ENCODE measurements at places on chromosomes 7 and 10.

DNA sequence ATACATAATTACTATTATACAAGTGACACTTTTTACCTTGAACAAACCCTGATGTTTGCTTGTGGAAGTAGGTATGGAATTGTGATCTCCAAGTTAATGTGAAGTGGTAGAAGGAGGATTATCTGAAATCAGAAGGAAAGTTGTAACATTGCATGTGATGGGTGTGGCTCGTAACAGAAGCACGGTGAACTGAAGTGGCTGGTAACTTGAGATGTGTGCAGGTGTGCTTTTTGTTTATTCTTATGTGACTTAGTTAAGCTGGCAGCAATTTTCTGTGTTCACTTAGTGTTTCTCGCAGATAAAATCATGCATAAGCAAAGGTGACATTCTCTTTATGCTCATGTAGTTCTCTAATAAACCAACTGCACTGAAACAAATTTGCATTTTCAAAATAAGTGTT is 82.3 kb downstream of the ZEB1 start:
- H3K4me3 ChIP-seq = no peak overlapping the region
- peaks cover 3% of the 10 kb centered on the region for H3K27me3 ChIP-seq
- H3K4me1 ChIP-seq = peaks cover 14% of the 10 kb centered on the region
- H3K27ac ChIP-seq = no peak overlapping the region

GRCh38 chr10:88157981-88158465 is 294.6 kb downstream of the PTEN start:
- no peak overlapping the region for H3K27ac ChIP-seq
- H3K4me1 ChIP-seq = peaks cover 8% of the 10 kb centered on the region
- no peaks in the 10 kb centered on the region for H3K36me3 ChIP-seq
- no peak for DNase-seq

DNA sequence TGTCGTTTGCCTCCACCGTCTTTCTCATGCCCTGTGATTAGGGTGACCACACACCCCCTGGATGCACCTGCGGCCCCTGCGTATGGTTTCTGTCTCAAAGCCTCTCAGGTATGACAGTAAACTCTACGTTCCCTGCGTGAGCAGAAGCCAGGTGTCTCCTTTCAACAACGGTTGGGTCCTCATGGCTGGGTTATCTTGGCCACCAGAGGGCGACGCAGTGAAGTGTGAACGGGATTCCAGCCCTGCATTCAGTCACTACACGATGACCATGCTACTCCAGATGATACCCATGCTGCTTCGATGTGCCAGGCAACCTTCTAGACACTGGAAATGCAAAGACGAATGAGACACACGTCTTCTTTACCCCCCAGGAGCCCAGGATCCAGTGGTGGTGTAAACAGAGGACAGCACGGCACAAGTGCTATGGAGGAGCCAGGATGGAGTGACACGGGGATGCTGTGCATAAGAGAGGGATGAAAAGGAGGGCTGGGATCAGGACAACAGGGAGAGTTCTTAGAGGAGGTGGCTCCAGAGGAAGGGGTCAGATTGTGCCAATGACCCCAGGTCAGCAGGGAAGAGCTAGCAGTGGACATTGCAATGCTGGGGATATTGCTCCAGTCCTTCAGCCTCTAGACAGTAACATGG is 228.1 kb upstream of the PFKP start:
- H3K36me3 ChIP-seq = no peaks in the 10 kb centered on the region
- no peak for DNase-seq
- H3K27ac ChIP-seq = no peak overlapping the region
- H3K4me3 ChIP-seq = no peak overlapping the region

DNA sequence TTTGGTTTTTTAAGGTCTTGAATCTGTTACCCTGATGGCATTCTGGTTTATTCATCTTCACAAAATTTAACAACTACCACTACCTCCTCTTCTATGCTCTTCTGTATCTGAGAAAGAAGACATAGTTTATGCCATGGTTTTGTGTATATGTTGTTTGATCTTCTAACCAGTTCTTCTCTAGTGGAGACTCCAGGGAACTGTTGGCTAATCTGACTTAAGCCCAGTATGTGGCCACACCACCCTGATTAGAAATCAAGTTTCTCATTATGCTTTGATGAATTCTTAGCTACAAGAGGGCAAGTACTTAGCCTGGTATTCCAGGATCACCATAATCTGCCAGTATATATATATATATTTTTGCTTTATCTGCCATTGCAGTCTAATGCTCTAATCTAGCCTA is 99.5 kb upstream of the MXI1 start:
- DNase-seq = no peak
- peaks cover 7% of the 10 kb centered on the region for H3K36me3 ChIP-seq
- no peaks in the 10 kb centered on the region for H3K27me3 ChIP-seq
- H3K4me3 ChIP-seq = no peak overlapping the region
- H3K4me1 ChIP-seq = no peaks in the 10 kb centered on the region

GRCh38 chr10:125121003-125121402 is 39.4 kb downstream of the CTBP2 start:
- DNase-seq = no peak
- H3K27me3 ChIP-seq = no peaks in the 10 kb centered on the region
- no peak overlapping the region for H3K4me3 ChIP-seq
- H3K4me1 ChIP-seq = peaks cover 55% of the 10 kb centered on the region
- H3K27ac ChIP-seq = peak overlapping the region; percentile 90
- H3K36me3 ChIP-seq = peaks cover 11% of the 10 kb centered on the region

- H3K4me1 ChIP-seq = no peaks in the 10 kb centered on the region
- H3K27me3 ChIP-seq = no peaks in the 10 kb centered on the region
- H3K4me3 ChIP-seq = no peak overlapping the region
- H3K27ac ChIP-seq = no peak overlapping the region
Observed at GRCh38 chr7:157318015-157318706, 18.6 kb upstream of the DNAJB6 start.

- H3K27ac ChIP-seq = no peak overlapping the region
- H3K4me3 ChIP-seq = no peak overlapping the region
- H3K27me3 ChIP-seq = peaks cover 3% of the 10 kb centered on the region
Observed at GRCh38 chr7:1787241-1787640, 117.2 kb downstream of the ELFN1 start.

DNA sequence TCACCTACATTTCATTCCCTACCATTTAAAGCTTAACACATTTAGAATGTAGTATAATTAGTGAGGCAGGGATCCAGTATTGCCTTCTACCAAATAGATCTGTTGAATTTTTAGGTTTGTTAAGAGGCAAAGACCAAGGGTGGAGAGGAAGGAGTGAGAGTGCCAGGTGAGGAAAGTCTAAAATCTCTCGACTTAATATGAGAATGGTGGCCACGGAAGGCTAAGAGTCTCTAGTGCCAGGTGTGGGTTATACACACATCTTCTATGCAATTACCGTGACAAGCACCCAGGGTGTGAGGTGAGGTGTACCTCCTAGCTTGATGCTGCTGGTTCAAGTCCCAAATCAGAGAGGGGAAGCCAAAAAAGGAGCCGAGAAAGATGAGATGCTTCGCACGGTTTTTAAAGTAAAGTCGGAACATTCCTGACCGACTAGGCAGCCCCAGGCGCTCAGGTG is 439 bp downstream of the IQUB start:
- DNase-seq = no peak
- peak overlapping the region; percentile 88 for H3K4me3 ChIP-seq
- peak overlapping the region; percentile 95 for H3K27ac ChIP-seq
- peaks cover 9% of the 10 kb centered on the region for H3K4me1 ChIP-seq
- H3K27me3 ChIP-seq = peaks cover 6% of the 10 kb centered on the region

DNA sequence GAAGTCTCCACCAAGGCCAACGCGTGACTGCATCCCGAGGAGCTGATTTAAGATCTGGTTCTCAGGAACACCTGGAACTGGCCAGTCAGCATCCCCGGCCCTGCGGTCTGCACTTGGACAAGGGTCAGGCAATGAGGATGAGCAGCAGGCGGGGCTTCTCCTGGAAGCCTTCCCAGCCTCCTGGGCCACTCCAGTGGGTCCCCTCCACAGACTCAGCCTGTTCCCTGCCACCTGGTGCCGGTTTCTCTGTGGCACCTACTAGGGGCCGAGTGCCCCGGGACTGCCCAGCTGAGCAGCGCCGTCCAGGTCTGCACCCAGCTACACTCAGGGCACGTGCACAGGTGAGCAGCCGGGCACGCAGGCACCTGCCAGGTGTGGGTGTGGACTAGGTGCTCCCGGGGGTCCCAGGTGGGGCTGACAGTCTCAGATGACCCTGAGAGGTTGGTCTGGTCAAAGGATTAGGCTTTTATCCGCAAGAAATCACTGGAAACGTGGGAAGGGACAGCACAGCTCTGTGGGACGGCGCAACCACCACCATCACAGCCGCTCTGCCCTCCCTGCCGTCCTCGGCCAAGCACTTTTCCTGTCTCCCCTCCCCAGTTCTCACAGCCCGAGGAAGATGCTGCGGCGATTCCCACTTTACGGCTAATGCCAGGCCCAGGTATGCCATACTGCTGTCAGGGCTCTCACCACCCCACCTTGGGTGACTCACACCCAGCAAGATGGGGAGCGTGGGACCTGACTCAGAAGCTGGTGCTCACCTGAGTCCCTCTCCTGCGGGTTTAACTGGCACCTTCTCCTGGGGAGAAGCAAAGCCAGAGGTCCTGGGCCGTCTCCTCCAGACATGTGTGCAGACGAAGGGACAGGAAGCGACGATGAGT is 166.0 kb downstream of the RNF216 start:
- H3K27ac ChIP-seq = peak overlapping the region; percentile 33
- no peaks in the 10 kb centered on the region for H3K4me1 ChIP-seq
- H3K4me3 ChIP-seq = no peak overlapping the region
- no peak for DNase-seq
- no peaks in the 10 kb centered on the region for H3K27me3 ChIP-seq

GRCh38 chr10:1454428-1454827 is 282.9 kb downstream of the ADARB2 start:
- no peak for DNase-seq
- H3K4me3 ChIP-seq = no peak overlapping the region
- H3K27me3 ChIP-seq = peaks cover 3% of the 10 kb centered on the region
- H3K27ac ChIP-seq = no peak overlapping the region
- H3K36me3 ChIP-seq = no peaks in the 10 kb centered on the region

GRCh38 chr7:29995652-29996051 is 6.1 kb upstream of the SCRN1 start:
- no peaks in the 10 kb centered on the region for H3K27me3 ChIP-seq
- no peak for DNase-seq
- H3K4me1 ChIP-seq = no peaks in the 10 kb centered on the region
- no peaks in the 10 kb centered on the region for H3K36me3 ChIP-seq
- no peak overlapping the region for H3K27ac ChIP-seq

- no peaks in the 10 kb centered on the region for H3K27me3 ChIP-seq
- no peak overlapping the region for H3K4me3 ChIP-seq
- DNase-seq = no peak
- H3K36me3 ChIP-seq = peaks cover 6% of the 10 kb centered on the region
Observed at GRCh38 chr7:102387064-102387463, 9.1 kb upstream of the PRKRIP1 start.

- no peaks in the 10 kb centered on the region for H3K4me1 ChIP-seq
- no peaks in the 10 kb centered on the region for H3K27me3 ChIP-seq
- DNase-seq = no peak
Observed at GRCh38 chr7:83947260-83947659, 247.3 kb downstream of the SEMA3A start.

GRCh38 chr7:80105701-80106408 is 28.8 kb upstream of the GNAI1 start:
- no peak overlapping the region for H3K4me3 ChIP-seq
- DNase-seq = no peak
- H3K27ac ChIP-seq = no peak overlapping the region

DNA sequence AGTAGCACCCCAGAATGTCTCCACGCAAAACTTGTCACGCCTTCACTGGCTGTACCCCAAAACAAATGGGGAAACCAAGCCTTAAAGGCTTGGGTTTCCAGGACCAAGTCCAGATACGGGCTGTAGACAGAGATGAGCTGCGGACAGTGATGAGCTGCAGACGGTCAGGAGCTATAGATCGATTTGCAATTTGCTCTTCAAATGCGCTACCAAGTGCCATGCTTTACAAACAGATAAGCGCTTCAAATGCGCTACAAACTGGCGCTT is 658 bp upstream of the SGCE start:
- peak overlapping the region; percentile 90 for H3K4me3 ChIP-seq
- no peaks in the 10 kb centered on the region for H3K36me3 ChIP-seq
- no peak for DNase-seq
- peak overlapping the region; percentile 96 for H3K27ac ChIP-seq
- peaks cover 10% of the 10 kb centered on the region for H3K4me1 ChIP-seq

- DNase-seq = no peak
- H3K4me1 ChIP-seq = peaks cover 18% of the 10 kb centered on the region
- H3K27ac ChIP-seq = no peak overlapping the region
Observed at GRCh38 chr10:78451592-78451991, 417.9 kb downstream of the RPS24 start.

GRCh38 chr7:68438016-68438415 is 1160.3 kb upstream of the AUTS2 start:
- H3K27ac ChIP-seq = no peak overlapping the region
- H3K4me3 ChIP-seq = no peak overlapping the region
- no peaks in the 10 kb centered on the region for H3K36me3 ChIP-seq
- peaks cover 2% of the 10 kb centered on the region for H3K4me1 ChIP-seq
- no peaks in the 10 kb centered on the region for H3K27me3 ChIP-seq

DNA sequence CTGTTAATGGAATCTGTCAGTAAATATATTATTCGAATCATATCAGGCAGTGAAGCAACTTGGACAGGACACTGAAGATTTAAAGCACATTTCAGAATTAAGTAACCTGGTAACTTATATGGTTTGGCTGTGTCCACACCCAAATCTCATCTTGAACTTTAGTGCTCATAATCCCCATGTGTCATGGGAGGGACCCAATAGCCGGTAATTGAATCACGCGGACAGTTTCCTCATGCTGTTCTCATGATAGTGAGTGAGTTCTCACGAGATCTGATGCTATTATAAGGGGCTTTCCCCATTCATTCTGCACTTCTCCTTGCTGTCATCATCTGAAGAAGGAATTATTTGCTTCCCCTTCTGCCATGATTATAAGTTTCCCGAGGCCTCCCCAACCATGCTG is 83.2 kb upstream of the COL1A2 start:
- H3K4me1 ChIP-seq = peaks cover 10% of the 10 kb centered on the region
- no peak overlapping the region for H3K27ac ChIP-seq
- no peak for DNase-seq
- peaks cover 1% of the 10 kb centered on the region for H3K36me3 ChIP-seq

- H3K27ac ChIP-seq = peak overlapping the region; percentile 73
- no peaks in the 10 kb centered on the region for H3K36me3 ChIP-seq
- H3K27me3 ChIP-seq = peaks cover 14% of the 10 kb centered on the region
- peaks cover 7% of the 10 kb centered on the region for H3K4me1 ChIP-seq
- no peak overlapping the region for H3K4me3 ChIP-seq
Observed at GRCh38 chr10:7533657-7534479, 123.0 kb upstream of the SFMBT2 start.

DNA sequence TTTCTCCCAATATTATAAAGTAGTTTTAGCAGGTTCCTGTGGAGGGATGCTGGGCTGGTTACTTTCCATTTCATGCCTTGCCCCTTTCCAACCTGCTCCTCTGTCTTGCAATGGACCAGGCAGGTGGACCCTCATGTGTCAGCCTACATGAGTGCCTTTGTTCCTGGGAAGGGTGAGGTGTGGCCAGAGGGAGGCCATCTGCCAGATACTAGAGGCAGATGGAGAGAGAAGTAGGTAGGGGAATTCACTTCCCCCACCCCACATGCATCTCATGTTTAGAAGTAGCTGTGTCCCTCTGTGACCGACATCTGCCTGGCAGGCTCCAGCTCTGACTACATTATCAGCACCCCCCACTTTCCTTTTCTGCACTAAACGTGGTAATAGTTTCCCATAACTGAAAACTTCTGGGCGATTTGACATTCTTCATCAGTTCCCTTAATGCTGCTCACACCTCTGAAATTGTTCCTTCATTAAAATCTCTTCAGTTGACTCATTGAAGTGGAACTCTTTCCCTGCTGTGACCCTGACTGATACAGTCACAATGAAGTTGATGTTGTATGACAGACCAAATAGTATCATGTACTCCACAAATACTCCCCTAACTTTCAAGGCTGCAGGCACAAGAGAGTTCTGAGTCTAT is 396.3 kb upstream of the FZD8 start:
- H3K27me3 ChIP-seq = peaks cover 7% of the 10 kb centered on the region
- no peak overlapping the region for H3K4me3 ChIP-seq
- no peak overlapping the region for H3K27ac ChIP-seq
- no peaks in the 10 kb centered on the region for H3K36me3 ChIP-seq
- H3K4me1 ChIP-seq = peaks cover 8% of the 10 kb centered on the region
- DNase-seq = no peak

All from progenitor cell of endocrine pancreas (in vitro differentiated cells).